Esophagus muscularis mucosa (tissue), 4 donors: ENCODE measurements at places on chromosomes 5 and 9. TPM values are rescaled to one million over a fixed set of nuclear protein-coding genes. Genes with fewer than 3 reads are reported as not detected.

The PARP8 gene
- 11.1 TPM for total RNA-seq

The OR1J2 gene
- total RNA-seq: not detected

The OTP gene
- total RNA-seq: not detected

DNA sequence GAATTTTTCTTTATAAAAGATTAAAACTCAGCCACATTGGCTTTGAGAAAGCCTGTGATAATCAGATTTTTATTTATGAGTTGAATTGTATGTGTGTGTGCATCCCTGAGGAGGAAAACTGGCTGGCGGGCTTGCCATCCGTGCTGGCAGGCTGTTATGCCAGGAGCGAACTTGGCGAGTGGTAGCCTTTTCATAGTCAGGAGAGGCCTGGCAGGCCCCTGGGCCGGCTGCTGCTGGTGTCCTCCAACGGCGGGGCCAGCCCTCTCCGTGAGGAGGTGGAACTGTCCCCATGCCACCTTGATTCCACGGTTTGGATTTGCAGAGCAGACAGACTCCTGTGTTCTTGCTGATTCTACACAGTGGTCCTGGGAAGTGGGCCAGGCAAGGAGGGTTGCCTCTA is 43.3 kb downstream of the ZNF618 start:
- peak; percentile 87 for DNase-seq

DNA sequence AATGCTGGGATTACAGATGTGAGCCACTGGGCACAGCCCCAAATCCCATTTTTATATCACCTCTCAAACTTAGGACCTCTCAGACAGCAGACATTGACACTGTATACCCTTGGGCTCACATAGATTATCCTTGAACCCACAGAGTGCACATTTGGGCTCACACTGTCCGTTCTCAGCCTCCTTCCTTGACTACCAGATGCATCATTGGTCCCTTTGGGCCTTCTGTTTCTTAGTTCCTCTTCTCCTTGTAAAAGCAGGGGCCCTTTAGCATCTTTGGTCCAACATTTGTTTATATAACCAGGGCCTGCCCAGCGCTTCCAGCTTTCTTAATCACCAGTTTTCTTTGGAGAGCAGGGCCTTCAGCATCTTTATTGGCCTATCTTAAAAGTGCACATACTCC is 126.2 kb downstream of the SEC61B start:
- no peak for DNase-seq

DNA sequence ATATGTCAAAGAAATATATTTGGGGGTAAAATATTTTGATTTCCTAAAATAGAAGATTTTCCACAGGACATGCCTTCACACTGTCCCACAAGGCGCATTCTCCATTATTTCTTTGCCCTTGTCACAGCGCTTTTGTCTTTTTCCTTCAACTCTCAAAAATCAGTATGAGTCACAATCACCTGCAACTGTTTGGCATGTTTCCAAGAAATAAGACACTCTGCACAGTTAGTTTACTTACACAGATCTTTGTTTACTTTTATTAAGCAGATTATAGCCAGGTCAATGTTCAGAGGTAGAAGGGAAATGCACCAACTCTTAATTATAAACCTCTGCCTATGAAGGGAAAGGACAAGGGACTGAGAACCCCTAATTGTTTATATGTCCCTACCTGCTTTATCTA is 9.5 kb downstream of the CEMIP2 start:
- peak; percentile 37 for DNase-seq

DNA sequence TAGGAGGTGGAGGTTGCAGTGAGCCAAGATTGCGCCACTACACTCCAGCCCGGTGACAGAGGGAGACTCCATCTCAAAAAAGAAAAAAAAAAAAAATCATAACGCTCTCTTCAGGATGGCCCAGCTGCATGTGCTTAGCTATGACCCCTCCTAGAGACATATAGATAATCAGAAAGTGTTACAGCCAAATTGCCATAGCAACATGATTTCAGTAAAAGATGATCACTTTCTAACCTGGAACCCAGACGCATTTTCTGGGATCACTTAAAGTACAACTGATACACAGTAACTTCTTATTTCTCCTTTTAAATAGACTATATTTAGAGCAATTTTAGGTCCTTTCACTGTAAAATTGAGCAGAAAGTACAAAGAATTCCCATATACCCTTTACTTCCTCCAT is 372.9 kb downstream of the CDH18 start:
- DNase-seq: no peak

DNA sequence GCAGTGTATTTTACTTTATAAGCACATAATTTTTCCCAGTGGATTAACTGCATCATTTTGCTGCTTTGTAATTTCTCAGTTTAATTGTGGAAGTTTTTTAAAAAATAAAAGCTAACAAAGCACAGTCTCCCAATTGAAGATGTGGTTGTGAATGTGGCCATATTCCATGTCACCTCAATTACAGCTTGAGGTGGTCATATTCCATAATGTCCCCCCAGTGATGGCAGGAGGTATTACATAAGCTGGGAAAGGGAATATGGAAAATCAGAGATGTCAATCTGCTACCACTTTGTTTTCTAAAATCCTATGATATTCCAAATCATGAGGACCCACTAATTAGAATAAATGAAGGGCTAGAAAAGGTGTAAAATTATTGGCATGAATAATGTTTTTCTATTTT is 1672.0 kb upstream of the CDH9 start:
- DNase-seq: no peak

DNA sequence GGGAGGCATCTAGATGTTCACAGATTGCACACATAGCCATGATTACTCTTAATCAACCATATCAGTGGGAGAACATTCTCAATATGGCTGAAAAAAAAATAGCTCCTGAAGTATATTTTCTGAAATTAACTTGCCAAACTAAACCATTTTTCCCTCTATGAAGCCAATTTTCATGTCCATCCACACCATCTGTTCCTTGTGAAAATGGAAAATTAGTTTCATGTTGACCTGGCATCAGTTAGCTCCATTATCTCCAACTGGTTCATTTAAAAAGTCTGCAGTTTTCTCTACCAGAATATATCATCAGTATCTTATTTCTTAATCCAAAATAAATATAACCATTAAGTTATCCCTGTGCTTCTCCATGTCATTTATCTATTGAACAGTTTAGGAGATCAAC is 138.8 kb upstream of the CDH10 start:
- DNase-seq: no peak

DNA sequence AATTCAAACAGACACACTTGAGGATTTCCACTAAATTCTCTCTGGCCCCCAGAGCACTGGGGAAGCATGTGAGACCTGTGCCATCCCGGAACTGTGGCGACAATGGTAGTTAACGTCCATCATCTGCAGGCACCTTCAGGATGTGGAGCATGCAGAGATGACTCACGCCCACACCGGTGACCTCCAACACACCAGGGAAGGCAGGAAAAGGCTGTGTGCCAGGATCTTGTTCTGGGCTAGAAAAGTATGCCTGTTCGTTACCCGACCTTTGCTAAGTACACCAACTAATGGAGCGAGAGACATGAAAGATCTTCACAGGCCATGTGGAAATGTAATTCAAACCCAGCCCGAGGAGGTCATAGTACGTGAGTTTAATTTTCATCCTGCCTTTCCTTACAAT is 208.8 kb downstream of the MELK start:
- no peak for DNase-seq

DNA sequence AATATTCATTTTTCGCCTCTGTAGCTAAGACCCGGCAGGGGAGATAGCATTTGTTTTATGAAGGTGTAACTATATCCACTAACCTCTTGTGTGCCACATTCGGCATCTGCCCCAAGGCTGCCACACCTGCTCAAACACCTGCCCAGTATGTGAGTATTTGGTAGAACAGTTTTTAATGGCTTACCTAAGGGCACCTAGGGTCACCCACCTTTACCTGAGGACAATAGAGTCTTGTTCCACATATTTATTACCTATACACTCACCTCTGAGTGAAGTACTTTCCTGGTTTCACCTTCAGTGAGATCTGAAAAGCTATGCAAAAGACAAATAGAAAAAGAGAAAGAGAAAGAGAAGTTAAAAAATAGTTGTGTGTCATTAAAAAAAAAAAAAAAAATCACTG is 68.0 kb upstream of the PIP5K1B start:
- DNase-seq: no peak

- no peak for DNase-seq
Observed at GRCh38 chr5:121731377-121731776, 120.3 kb upstream of the FTMT start.

DNA sequence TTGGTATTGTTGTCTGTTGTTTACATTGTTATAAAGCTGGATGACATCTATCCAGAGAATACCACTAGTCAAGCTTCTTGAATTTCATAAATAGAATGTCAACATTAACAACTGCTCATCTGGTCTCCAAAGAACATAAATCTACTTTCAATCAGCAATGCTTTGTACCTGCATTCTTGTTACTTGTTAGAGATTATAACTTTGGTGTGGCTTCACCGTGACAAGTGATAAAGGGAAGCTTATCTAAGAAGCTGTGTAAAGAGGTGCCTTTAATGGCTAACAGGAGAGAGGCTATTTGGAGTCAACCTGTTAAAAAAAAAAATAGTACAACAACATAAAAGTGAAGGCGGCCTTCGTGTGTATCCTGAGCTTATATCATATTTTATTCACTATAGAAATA is 41.8 kb downstream of the MUSK start:
- DNase-seq: no peak

DNA sequence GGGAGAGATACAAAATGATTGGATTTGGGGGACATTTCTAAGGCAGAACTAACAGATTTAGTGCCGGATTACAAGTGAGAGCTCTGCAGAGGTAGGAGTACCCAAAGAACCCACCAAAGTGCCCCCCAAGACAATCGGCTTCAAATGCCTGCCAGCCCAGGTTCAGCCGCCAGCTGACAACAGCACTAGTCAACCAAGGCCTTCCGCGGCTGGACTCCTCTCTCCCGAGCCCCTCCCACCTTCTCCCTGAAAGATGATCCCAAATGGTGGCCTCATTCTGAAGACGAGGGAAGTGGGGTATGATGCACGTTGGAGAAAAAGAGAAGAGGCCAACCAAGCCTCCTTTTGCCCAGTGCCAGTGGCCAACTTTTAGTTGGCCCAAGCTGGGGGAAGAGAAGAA is 210.4 kb upstream of the SLC30A5 start:
- no peak for DNase-seq

- DNase-seq: no peak
Observed at GRCh38 chr5:1594357-1595106, 70.8 kb upstream of the LPCAT1 start.

DNA sequence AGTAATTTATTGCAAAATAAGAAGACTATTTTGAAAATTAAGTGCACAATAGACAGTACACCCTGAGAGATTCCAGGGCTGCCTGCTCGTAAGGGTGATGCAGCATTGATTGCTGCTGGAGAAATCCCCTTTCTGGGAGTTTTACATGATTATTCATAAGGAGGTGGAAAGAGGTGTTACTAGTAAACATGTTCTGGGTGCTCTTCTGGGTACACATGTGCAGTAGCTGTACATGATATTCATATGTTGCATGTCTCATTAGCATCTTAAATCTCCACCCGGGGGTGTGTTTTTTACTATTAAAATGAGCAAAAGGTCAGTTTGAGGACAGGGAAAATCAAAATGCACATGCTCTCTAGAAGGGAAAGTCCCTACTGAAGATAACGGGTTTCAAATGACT is 264.8 kb downstream of the CDK5RAP2 start:
- DNase-seq: no peak

- no peak for DNase-seq
Observed at GRCh38 chr5:139100825-139101224, 97.3 kb downstream of the SIL1 start.
